CD4-positive, alpha-beta T cell treated with Interleukin-15 for 4 hours (primary cell): ENCODE measurements at places on chromosomes 3 and 15.

GRCh38 chr15:61038387-61038786 lies 190.7 kb downstream of the RORA start:
- no peak for DNase-seq

DNA sequence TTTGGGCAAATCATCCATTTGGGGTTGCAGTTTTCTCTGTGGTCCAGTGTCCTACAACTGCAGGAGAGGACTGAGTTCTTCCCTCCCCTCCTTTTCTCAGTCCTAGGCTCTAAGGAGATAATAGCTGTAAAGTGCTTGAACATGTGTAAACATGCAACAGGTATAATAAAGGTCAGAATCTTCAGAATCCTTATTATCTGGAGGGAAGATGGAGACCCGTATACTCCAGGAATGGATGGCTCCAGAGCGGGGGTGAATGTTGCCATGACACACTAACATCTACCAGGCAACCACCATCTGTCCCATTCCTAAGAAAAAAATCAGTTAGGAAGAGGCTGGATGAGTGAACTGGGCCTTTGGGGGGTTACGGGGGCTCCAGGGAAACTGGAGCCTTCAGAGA lies 39.7 kb upstream of the GLCE start:
- DNase-seq: no peak

- DNase-seq: no peak
These were observed 32.4 kb downstream of the ALCAM start for GRCh38 chr3:105399062-105399461.

GRCh38 chr3:186909078-186909853 lies 21.1 kb upstream of the ST6GAL1 start:
- peak; percentile 83 for DNase-seq

GRCh38 chr3:179921500-179921899 lies 115.2 kb downstream of the PEX5L start:
- no peak for DNase-seq

- no peak for DNase-seq
These were observed 480.9 kb downstream of the ROBO1 start for GRCh38 chr3:79286882-79287281.

GRCh38 chr3:6168256-6168655 lies 692.7 kb upstream of the GRM7 start:
- no peak for DNase-seq

DNA sequence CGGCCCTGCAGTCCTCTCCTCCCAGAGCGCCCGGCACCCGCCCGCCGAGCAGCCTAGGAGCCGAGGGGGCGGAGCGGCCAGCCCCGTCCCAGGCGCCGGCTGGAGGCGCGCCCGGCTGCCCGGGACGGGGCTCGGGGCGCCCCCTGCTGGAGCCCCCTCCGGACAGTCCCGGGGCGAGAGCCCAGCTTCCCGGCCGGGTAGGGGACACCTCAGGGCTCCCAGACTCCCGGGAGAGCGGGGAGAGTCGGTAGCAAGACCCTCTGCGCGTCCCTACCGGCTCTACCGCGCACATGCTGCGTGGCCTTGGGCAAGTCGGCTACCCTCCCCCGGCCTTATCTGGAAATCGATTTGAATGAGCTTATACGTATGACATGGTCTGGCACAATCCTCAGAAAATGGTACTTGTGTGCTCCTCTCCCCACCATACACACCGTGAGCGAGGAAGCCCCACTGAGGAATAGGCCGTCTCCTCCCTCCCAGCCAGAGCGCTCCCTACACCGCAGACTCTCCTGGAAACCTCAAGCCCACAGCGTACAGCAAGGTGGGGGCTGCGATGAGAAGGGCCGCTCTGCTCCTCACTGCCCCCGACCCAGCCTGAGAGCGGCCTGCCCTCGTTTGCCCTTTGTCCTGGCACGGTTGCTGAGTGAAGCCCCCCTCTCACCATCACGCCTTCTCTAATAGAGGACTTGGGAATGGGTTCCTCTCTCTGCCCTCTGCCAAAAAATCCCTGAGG lies at the start of gene DAPK2:
DAPK2 (minus strand) TSS at position 65 of the 733 bp plus-strand sequence. CDS start 6,224 bp downstream, outside the sequence.
- DNase-seq: peak; percentile 63

GRCh38 chr3:129121016-129121791 lies 400 bp downstream of the RAB43 start:
- DNase-seq: no peak

GRCh38 chr15:73787621-73788020 lies 34.5 kb upstream of the INSYN1 start:
- no peak for DNase-seq
